ENCODE measurements at places on chromosomes 6 and 20.

- DNase-seq, result no peak
Observed at GRCh38 chr6:1267790-1268762, 43.8 kb upstream of the FOXQ1 start.

DNA sequence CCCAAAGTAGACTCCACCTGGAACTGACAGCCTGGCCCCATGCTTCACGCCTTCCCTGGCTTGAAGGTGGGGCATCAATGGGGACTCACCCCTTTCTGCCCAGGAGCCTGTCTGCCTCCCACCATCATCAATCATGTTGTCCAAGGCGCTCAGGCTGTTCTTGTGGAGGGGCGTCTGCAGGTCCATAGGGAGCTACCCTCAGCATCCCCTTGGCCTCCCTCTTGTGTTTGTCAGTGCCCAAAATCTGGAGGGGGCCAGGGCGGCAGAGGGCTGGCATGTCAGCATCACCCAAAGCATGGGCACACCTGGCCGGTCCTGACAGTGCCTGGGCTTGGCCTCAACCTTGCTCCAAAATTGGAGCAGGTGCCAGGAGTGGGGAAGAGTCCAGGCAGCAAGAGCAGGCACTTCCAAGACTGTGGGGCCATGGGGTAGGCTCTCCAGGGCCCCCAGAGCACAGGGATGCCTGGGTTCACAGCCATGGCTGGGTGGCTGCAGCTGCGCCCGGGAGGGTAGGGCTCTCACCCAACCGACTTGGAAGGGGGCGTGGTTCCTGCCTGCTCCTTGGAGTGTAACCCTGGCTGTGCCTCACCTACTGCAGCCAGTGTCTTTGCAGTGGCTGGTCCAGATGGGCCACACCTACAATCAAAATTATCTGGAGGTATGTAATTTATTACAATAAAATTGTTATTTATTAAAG lies 903.4 kb downstream of the EYS start:
- no peak for DNase-seq

GRCh38 chr6:47308552-47309290 lies 984 bp downstream of the TNFRSF21 start:
- DNase-seq, result no peak

DNA sequence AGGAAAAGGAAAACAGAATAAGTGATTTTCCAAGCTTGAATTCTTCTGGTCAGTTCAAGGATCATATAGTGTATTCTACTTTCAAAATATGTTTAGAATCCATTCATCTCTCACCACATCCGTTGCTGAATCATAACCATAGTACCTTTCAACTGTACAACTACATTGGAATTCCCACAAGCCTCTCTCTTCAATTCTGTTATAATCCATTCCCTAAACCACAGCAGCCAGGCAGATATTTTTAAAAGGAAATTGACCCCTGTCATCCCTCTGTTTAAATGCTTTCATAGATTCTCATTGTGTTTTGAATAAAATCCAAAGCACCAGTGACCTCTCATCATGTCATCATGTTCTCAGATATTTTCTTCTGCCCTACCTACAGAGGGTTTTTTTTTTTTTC lies 412.7 kb downstream of the GRIK2 start:
- DNase-seq, result no peak

DNA sequence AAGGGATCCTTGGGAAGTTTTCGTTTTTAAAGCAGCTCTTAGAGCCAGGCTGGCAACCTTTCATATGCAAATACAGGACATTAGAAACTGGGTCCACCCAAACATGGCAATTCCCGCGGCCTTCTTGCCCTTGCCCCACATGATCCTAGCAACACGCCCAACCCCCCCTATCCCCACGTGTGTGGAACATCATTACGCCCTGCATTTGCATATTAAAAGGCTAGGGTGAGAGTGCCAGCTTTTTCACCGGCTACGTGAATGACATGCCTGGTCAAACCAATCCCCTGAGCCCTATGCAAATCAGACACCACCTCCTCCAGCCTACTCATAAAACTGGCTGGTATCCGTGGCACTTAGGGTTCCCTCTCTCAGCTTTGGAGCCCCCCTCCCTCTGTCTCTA lies 88.1 kb downstream of the TNFRSF21 start:
- DNase-seq, result no peak

DNA sequence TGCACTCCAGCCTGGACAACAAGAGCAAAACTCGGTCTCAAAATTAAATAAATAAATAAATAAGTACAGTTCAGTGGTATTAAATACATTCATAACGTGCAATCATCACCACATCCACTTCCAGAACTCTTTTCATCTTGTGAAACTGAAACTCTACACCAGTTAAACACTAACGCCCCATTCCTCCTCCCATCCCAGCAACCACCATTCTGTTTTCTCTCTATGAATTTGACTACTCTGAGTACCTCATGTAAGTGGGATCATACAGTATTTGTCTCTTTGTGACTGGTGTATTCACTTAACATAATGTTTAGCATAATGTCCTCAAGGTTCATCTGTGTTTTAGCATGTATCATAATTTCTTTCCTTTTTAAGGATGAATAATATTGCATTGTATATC lies 29.1 kb upstream of the SCML4 start:
- DNase-seq, result no peak

DNA sequence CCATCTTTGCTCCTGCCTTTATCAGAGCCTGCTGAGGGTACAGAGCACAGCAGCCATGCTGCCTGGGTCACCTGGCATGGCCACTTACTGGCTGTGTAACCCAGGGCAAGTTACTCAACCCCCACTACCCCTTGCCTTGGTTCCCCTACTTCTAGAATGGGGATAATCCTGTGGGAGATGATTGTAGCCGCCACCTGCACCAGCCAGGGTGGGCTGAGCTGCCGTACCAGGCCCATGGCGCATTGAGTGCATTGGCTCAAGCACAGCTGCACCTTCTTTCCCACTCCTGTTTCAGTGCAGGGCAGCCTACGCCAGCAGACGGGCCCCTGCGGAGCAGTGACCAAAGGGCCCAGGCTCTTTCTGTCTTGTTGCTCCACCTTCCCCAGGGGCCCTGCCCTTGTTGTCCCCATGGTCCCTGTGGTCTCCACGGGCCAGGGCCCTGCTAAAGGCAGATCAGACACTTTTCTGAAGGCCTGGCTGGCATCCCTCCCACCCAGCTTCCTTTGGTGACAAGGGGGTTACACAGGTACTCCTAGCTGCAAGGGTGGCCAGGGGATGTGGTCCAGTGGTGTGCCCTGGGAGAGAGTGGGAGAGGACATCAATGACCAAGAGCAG lies 159.4 kb upstream of the MLN start:
- no peak for DNase-seq
